ENCODE measurements at places on chromosomes 13 and 19.

GRCh38 chr13:71873418-71874247, 6.6 kb upstream of the DACH1 start:
- DNase-seq = no peak

DNA sequence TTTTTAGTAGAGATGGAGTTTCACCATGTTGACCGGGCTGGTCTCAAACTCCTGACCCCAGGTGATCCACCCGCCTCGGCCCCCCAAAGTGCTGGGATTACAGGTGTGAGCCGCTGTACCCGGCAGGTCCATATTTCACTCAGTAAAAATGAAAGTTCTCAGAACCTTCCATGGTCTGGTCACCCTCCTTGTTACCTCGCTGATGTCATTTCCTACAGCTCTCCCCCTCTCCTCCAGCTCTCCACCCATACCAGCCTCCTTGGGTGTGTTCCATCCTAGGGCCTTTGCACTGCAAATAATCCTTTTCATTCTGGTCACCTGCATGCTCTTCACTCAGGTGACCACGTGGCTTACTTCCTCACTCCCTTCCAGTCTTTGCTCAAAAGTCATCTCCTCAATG, 78.2 kb upstream of the TNFSF11 start:
- no peak for DNase-seq

GRCh38 chr19:14369399-14370168, 11.7 kb upstream of the ADGRE5 start:
- no peak for DNase-seq

DNA sequence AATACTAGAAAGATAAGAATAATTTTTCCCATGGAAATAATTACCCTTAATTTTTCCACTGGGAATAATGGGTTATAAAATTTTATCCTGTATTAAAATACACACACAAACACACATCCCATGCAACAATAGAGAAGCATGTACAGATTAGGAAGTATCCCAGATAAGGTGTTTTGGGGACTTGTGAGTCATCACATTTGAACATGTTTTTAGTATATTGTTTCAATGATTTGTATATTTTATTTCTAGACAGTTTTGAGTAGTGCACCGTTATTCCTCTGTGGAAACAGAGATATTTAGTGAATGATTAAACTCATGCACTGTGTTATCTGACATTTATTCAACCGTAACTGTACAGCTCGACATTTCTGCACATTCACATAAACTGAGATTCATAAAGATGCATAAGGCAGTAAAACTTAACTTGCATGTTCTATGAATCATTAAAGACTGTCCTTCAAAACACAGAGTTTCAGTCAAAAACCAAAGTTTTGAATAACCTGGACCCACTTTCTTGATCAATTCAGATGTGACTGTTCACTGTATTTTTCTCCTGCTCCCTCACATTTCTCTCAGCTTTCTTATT, 30.1 kb downstream of the KLF12 start:
- no peak for DNase-seq

DNA sequence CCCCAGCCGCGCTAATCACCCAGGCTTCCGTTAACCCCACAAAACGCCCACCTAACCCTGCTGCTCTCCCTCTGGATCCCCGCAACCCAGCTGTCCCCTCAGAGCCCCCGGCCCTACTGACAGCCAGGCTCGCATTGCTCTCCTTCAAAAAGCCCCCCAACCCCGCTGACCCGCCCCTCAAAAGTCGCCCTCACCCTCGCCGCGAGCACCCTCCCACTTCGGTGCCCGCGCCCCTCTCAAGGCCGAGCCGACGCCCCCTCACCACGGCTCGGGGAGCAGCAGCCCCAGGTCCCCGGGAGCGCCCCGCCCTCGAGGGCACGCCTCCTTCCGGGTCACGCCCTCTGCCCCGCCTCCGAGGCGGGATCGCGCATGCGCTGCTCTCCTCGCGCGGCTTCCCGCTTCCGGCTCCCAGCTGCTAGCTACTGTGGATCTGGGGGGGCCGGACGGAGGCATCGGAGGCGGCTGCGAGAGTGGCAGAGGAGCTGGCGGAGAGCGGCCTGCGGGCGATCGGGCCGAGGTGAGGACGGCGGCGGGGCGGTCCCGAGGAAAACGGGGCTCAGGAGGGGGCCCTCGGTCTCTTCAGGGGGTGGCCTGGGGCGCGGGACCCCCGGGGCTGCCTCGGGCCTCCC, 46.1 kb downstream of the ARHGEF18 start:
- peak; percentile 75 for DNase-seq

DNA sequence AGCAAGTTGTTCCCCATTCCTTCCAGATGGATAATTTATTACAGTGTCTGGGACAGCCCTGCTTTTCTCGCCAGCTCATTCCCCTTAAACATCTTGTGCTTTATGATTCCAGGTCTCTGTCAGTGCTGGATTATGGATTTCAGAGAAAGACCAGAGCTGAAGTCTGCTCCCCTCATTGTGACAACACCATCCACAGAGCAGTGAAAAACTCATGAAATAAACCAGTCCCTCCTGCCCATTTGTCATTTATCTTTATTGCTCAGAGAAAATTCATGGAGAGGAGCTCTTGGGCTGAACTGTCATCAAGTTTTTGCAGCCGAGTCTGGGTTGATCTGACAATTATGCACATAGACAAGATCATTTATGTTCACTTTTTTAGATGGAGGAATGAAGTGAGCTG, 92.7 kb upstream of the GPR12 start:
- DNase-seq = no peak

GRCh38 chr13:74217811-74218210, 83.6 kb upstream of the KLF12 start:
- no peak for DNase-seq

- no peak for DNase-seq
Observed at GRCh38 chr13:74136084-74136658, 2.0 kb upstream of the KLF12 start.

DNA sequence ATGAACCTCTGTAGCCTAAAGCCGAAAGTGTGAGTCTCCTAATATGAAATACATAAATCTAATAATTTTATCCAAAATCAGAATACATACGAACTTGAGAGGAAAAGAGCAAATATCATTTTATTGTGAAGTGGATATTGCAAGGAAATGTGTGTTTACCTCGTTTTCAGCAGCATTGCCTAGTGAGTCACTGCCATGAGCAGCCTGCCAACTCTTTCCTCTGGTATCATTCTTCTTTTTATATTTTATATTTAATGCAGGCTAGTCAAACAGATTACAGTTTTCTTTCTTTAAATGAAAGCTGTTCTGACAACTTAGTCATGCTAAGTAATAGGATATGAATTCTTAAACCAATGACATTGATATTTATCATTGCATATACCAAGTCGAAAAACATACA, 44.2 kb downstream of the EDNRB start:
- DNase-seq = no peak

DNA sequence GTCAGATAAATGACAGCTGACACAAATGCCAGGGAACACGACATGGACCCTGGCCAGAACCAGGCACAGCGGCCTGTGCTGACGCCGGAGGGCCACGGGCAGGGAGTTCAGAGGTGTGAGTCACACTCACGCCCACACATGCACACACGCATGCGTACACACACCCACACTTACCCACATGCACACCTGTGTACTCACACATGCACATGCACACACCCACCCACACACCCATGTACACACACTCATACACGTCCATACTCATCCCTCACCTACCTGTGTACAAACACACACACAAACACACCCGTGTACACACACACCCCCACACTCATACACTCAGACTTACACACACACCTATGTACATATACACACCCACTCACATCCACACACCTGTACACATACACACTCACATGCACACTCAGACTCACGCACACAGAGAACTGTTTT, 40.4 kb downstream of the MLLT1 start:
- no peak for DNase-seq

GRCh38 chr19:39078436-39079200, 5.5 kb upstream of the ACP7 start:
- no peak for DNase-seq

DNA sequence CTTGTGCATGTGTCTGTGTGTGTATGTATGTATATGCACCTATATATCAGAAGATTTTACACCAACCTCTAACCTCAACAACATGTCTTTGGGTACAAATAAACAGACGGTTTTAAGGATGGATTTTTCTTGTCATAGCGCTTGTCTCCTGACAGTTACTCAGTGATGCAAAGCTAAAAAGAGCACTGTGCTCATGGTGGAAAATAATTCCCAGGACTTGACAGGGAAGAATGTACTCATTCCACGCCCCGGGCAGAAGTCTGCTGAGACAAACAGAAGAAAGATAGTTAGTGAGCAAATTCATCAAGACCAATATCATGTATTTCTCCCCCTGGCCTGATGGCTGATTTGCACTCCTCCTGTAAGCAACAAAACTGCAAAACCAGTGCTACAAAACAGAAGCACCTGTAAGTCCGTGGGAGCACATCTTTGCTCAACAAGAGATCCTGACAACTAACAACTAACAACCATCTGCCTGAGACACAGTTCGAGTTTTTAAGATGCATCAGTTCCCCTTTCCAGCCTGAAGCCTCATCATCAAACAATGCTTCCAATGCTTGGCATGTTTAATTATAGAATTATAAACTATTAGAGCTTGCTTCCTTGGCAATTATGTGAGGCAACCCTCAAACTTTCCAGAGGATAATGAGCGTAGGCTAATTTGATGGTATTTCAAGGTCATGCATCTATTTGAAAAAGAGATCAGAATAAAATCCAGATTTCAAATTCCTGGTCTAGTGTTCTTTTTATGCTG, 812.7 kb upstream of the MIR17HG start:
- DNase-seq = no peak

GRCh38 chr19:27935669-27936068, 1277.3 kb downstream of the UQCRFS1 start:
- no peak for DNase-seq

- DNase-seq = no peak
Observed at GRCh38 chr13:36543671-36544070, 111.4 kb downstream of the CCNA1 start.

GRCh38 chr13:51269039-51269438, 46.8 kb downstream of the FAM124A start:
- DNase-seq = no peak

GRCh38 chr19:32104153-32104849, 241.1 kb upstream of the ZNF507 start:
- DNase-seq = no peak

DNA sequence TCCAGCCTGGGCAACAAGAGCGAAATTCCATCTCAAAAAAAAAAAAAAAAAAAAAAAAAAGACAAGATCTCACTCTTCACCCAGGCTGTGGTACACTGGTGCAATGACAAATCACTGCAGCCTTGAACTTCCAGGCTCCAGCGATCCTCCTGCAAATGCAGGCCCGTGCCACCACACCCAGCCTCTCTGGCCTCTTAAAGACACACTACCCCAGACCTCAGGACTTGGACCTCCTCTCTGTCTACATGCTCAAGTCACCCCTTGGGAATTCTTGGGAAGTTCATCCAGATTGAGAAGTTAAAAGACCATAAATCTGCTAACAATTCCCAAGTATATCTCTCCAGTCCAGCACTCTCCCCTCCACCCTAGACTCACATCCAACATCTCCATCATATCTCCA, 10.6 kb upstream of the HIPK4 start:
- DNase-seq = no peak

DNA sequence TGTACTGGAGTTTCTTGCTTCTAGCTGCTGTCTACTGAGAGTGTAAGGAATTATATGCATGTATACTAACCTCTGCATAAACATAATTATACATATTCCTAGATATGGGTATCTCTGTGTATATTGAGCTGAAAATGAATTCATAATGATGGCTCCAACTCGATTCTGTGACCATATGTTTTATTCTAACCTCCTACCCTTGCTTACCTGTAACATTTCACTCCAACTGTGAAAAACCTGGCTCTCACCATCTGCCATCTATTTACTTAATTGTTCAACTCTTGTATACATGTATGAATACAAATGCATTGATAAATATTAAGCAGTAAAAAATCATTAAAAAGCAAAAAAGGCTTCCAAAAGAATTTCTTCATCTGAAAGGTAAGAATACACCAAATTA, 1729.5 kb upstream of the SPRY2 start:
- no peak for DNase-seq

GRCh38 chr13:26971990-26972887, 199.4 kb downstream of the USP12 start:
- DNase-seq = peak; percentile 77

DNA sequence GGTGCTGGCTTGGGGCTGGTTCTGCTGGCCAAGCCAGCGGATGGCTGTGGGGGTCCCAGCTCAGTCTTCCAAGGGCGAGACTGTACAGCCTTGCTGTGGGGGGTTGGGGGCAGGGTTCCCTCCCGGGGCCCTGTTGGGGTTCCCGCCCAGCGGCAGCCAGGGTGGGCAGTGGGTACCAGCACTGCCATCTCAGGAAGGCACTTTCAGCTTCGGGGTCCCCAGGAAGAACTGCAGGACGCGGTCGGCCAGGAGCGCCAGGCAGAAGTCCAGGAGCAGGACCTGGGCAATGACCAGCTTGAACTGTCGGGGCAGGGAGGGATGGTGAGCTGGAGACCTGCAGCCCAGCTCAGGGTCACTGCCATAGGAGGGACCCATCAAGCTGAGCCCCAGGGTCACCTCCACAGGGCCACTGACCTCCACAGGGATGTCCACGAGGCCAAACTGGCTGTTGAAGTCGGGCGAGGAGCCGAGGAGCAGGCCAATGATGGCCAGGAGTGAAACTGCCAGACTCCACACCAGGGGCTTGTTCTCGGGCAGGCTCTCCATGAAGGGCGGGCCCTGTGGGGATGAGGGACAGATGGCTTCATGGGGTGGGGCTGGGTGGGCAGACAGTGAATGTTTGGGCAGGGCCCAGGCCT, 1.9 kb upstream of the GMIP start:
- no peak for DNase-seq

- DNase-seq = no peak
Observed at GRCh38 chr19:36128392-36128736, 11.5 kb upstream of the CAPNS1 start.

DNA sequence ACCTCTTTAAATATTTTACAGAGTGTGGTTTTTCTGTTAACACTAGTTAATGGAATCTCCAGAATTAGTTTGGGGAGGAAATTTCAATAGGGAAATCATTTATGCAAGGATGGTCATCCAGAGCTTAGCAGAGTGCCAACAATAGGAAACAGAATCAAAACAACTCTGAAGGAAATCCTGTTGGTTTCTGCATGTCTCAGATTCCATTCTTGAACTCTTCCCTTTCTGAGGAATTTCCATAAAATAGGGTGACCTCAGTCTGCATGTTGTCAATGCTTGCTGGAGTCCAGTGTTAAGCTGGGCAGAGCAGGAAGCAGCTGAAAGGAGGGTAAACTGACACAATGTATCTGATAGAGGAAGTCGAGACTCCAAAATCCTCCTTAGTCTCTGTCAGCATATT, 16.9 kb downstream of the CBY2 start:
- no peak for DNase-seq

GRCh38 chr13:98103531-98103930, 39.4 kb upstream of the FARP1 start:
- DNase-seq = no peak

GRCh38 chr13:80001510-80001842, 339.4 kb downstream of the SPRY2 start:
- no peak for DNase-seq

- DNase-seq = peak; percentile 16
Observed at GRCh38 chr13:39462428-39462827, 140.6 kb downstream of the LHFPL6 start.
